Spinal cord (tissue), 10 donors: ENCODE measurements at places on chromosomes 6 and 20.
A peak's percentile ranks its signal among the peaks of the same experiment; 100 is the strongest.

DNA sequence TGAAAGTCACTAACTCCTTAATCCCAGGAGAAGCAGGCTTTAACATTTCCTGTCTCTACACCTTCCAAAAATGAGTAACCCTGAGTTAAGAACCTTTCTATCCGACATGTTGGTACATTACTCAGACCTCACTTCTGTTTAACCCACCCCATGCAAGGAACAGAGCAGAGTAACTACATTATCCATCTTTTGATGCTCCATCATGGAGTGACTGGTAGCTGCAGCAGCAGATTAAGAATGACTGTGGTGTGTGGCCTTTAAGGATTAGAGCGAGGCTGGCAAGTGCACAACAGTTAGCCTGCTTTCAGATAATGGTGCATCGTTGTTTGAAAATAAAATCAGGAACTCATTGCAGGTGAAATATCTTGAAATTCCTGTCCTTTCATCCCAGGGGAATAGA lies 2.0 kb downstream of the TRAF3IP2 start:
- DNase-seq = no peak

DNA sequence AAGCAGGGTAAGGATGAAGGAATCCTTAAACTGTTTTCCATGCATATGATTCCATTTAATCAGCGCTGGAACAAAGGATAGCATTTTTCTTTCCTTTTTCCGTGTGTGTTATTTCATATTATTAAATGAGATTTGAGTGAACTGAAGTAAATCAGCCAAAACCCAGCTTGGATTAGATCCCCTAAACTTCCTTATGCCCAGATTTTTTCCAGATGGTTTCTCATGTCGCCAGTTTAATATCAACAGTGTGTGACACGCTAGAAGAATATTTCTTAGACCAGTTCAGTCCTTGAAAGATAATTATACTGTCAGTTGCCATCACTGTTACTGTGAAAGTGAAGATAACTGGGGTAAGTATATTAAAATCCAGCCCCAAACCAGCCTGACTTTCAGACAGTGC lies 1009.4 kb downstream of the KIF16B start:
- DNase-seq = no peak

GRCh38 chr6:31541059-31541657 lies 645 bp downstream of the DDX39B start:
- DNase-seq = peak; percentile 13

- no peak for DNase-seq
Observed at GRCh38 chr20:59354460-59354859, 54.0 kb downstream of the EDN3 start.

- no peak for DNase-seq
Observed at GRCh38 chr6:79570129-79571029, 33.1 kb upstream of the LCA5 start.
